ENCODE measurements at places on chromosomes 13 and 19. TPM values are rescaled to one million over a fixed set of nuclear protein-coding genes. Genes with fewer than 3 reads are reported as not detected.

LYPD5 gene
- 0.34 TPM for polyA plus RNA-seq

SLITRK5 gene
- polyA plus RNA-seq = 0.09 TPM

ETHE1 gene
- polyA plus RNA-seq = 14.1 TPM

SLC1A6 gene
- not detected for polyA plus RNA-seq

RNF225 gene
- not detected for polyA plus RNA-seq

CYP2A6 gene
- polyA plus RNA-seq = not detected

SH2D3A gene
- polyA plus RNA-seq = 0.54 TPM

ADGRE2 gene
- 0.25 TPM for polyA plus RNA-seq

LILRB3 gene
- 0.95 TPM for polyA plus RNA-seq

TEX26 gene
- polyA plus RNA-seq = 0.27 TPM
